CD4-positive, alpha-beta T cell treated with Interleukin-1 beta for 1 hour (primary cell): ENCODE measurements at places on chromosomes 11 and 22.
A peak's percentile ranks its signal among the peaks of the same experiment; 100 is the strongest.

DNA sequence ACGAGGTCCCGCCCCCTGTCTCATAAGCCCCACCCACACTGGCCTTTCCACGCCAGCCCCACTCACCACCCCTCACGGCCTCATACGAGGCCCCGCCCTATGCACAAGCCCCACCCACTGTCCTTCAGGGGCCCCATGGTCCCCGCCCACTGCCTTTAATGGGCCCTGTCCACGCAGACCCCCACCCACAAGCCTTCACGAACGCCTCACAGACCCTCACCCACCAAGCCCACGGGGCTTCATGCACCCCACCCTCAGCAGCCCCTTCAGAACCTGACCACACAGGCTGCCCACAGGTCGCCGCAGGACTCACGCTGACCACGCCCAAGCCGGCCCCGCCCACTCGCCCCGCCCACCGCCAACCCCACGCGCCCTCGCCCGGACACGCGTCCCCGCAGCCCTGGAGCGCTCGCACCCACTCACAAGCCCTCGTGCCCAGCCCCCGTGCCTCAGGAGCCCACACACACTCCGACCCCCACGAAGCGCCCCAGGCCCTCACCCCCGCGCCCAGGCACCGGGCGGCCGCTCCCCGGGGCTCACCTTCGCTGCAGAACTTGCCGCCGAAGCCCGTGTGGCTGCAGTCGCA is 10.5 kb downstream of the NRXN2 start:
- DNase-seq = no peak

GRCh38 chr11:73538381-73538872 is 59.5 kb downstream of the FAM168A start:
- no peak for DNase-seq

DNA sequence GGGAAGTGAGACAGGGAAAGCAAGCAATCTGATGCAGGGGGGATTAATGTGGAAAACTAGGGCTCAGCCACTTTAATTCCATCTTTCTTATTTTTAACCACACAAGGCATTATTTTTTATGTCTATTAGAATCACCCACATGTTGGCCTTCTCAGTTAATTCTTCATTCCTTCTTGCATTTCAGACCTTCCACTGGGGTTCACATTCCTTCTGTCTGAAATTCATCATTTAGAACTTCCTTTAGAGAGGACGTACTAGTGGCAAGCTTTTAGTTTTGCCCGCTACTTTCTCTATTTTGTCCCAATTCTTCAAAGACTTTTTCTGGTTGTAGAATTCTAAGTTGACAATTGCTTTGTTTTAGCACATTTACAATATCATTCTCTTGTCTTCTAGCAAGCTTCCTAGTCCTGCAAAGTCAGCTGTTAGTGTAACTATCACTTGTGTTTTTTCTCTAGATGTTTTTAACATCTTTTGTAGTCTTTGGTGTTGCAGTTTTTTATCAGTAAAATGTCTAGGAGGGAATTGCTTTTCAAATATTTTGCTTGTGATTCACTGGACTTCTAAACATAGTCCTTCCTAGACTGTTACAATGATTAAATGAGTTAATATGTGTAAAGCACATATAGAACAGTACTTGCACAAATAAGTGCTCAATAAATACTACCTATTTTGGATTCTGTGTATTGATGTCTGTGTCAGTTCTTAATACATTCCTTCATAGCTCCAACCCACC is 5.5 kb upstream of the NNMT start:
- DNase-seq = no peak

GRCh38 chr11:100855466-100856067 is 168.5 kb downstream of the ARHGAP42 start:
- no peak for DNase-seq

DNA sequence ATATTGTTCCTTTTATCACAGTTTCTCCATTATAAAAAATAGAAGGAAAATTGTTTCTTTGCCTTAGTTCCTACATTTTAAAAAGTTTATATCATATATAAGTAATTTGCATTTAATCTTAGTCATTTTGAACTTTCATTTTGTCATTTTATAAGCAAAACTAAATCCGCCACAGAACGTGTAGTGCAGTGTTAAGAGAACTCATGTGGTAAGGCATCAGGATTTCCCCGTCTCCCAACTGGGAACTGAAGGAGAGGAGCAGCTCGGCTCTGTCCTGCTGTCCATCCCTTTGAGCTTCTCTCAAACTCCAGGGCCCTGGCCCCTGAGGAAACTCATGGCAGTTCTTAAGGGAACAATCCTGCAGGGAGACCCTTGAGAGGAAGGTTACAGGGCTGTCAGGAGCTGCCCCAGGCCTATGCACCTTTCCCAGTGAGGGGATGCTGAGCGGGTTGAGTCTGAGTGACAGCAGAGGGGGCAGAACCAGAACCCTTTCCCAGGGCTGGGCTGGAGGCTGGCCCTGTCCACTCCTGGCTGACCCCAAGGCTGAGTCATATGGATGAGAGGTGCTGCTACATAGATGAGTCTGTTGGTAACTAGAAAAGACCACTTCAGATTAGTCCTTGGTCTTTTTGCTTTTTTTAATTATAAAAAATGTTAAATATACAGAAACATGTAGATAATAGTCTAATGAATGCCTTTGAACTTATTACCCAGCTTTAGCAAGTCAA is 333.1 kb downstream of the TBC1D22A start:
- no peak for DNase-seq

DNA sequence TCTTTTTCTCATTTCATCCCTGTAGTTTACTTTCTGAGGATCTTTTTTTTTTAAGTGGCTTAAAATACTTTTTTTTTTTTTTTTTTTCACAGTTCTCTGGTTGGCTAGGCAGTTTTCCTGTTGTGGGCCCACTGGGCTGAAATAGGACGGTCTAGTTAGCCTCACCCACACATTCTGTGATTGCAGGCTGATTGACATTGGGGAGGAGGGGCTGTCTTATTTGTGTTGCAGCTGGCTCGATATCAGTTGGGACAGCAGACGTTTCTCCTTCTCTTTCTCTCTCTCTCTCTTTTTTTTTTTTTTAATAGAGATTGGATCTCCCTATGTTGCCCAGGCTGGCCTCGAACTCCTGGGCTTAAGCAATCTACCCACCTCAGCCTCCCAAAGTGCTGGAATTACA is 6.9 kb downstream of the BCR start:
- no peak for DNase-seq

DNA sequence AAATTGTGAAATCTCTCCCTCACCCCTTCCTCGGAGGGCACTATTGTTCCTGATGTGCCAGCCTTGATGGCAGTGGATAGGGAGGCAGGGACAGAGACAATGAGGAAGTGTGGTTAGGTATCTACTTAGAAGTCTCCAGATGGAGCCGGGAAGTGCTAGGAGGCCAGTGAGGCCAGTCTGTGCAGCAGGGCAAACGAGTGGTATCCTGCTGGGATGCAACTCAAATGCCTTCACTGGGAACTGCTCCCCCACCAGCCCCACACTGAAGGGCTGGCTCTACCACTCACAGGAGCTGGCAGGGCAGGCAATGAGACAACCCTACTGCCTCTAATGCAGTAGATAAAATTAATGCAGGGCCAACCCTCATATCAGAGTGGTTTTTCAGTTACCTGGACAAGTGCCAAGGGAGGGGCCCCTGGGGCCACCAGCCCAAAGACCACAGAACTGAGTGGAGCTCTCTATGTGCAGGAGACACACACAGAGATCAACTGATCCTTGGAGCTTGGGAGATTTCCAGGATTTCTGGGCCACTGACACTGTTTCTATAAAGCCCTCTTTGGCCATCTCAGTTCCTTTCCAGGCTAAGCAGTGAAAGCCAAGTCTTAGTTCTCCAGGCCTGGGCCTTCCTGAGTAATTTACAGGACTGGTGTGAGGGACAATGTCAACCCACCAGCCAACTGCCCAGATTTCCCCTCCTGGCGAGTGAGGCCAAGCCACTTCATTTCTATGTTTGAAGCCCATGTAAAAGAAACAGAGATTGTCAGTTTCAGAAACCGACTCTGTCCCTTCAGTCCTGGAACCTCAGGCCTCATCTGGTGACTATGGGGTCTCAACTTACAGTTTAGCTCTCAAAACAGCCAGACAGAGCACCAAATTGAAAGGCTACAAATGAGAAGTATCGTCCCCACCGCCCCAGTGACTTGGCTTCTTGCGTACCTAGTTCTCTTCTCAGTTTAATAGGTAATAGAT is 4.1 kb downstream of the MIF start:
- DNase-seq = no peak

GRCh38 chr11:114082767-114083181 is 23.3 kb downstream of the ZBTB16 start:
- peak; percentile 52 for DNase-seq

GRCh38 chr11:108144615-108145014 is 23.2 kb downstream of the ACAT1 start:
- DNase-seq = no peak

DNA sequence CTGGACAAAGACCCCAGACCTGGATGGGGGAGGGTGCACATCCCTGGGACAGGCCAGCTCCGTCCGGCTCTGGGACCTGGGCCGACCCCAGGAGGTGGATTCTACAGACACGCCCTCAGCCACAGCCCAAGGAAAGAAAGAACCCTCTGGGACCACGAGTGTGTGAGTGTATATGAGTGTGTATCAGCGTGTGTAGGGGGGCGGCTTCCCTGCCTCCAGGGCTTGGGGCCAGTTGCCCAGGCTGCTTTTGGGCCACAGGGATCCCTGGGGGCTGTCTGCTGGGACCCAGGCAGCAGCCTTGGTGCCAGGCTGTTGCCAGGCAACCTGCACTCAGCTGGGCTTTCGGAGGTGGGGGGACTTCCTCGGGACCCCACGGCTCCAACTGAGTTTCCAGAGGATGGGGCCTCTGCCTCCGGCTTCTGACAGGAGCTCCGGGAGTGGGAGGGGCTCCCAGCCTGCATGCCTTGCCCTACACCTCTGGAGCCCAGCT is 8.9 kb downstream of the DUSP8 start:
- no peak for DNase-seq

DNA sequence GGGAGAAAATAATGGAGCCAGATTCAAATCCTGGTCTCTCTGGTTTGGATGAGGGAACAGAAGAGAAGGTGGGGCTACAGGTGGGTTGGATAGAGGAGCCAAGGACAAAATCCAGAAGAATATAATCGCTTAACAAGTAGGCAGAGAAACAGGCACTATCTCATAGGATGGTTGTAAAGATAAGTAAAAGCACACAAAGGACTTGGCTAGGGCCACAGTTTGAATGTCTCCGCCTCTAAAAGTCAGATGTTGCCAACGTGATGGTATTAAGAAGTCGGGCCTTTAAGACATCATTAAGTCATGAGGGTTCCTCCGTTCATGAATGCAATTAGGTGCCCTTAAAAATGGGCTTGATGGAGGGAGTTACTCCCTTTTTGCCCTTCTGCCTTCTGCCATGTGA is 42.8 kb downstream of the SIK3 start:
- no peak for DNase-seq
